Vagina (tissue), 2 donors: ENCODE measurements at places on chromosomes 7 and 10. TPM values are rescaled to one million over a fixed set of nuclear protein-coding genes. Genes with fewer than 3 reads are reported as not detected.

GRCh38 chr10:62307635-62308034 is 39.0 kb upstream of the RTKN2 start:
- no peak for DNase-seq
- no peaks in the 10 kb centered on the region for H3K4me1 ChIP-seq
- no peak overlapping the region for H3K4me3 ChIP-seq
- H3K27me3 ChIP-seq: no peaks in the 10 kb centered on the region
- H3K27ac ChIP-seq: no peak overlapping the region

- H3K27me3 ChIP-seq: no peaks in the 10 kb centered on the region
- H3K36me3 ChIP-seq: peaks cover 8% of the 10 kb centered on the region
- H3K4me1 ChIP-seq: peaks cover 48% of the 10 kb centered on the region
- H3K27ac ChIP-seq: peak overlapping the region; percentile 75
- H3K4me3 ChIP-seq: no peak overlapping the region
These were observed 24.5 kb upstream of the SVIL start for GRCh38 chr10:29658984-29659965.

- no peak overlapping the region for H3K4me3 ChIP-seq
- H3K4me1 ChIP-seq: no peaks in the 10 kb centered on the region
- no peak overlapping the region for H3K27ac ChIP-seq
- peaks cover 9% of the 10 kb centered on the region for H3K36me3 ChIP-seq
- DNase-seq: no peak
- no peaks in the 10 kb centered on the region for H3K27me3 ChIP-seq
These were observed 40.2 kb downstream of the PDSS1 start for GRCh38 chr10:26737730-26738129.

DNA sequence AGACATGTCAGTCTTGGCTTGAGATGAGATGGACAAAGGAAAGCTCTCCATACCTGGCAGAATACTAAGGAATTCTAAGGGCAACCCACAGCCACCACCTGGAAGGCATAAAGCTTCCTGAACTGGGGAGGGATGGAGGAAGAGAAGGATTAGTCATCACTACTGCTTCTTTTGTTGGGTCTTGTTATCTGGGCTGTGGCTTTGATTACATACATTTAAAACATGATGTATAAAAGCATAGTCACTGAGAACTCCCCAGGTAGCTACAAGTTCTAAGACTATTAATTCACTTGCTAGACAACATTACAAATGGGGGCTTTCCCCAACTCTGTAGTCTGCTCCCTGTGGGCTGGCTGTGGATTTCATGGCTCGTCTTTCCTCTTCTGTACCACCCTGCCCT is 58.2 kb downstream of the RBM33 start:
- H3K4me3 ChIP-seq: no peak overlapping the region
- no peak overlapping the region for H3K27ac ChIP-seq
- no peak for DNase-seq
- H3K36me3 ChIP-seq: no peaks in the 10 kb centered on the region
- no peaks in the 10 kb centered on the region for H3K4me1 ChIP-seq

- H3K4me1 ChIP-seq: peaks cover 17% of the 10 kb centered on the region
- no peaks in the 10 kb centered on the region for H3K27me3 ChIP-seq
- no peak overlapping the region for H3K4me3 ChIP-seq
- no peak overlapping the region for H3K27ac ChIP-seq
- no peak for DNase-seq
These were observed 280.0 kb downstream of the ELFN1 start for GRCh38 chr7:1950066-1950451.

GRCh38 chr10:77120666-77121376 is 516.8 kb downstream of the KCNMA1 start:
- no peaks in the 10 kb centered on the region for H3K36me3 ChIP-seq
- no peak overlapping the region for H3K4me3 ChIP-seq
- H3K27me3 ChIP-seq: no peaks in the 10 kb centered on the region
- peaks cover 5% of the 10 kb centered on the region for H3K4me1 ChIP-seq
- DNase-seq: no peak

GRCh38 chr7:42674541-42674940 is 237.3 kb downstream of the C7orf25 start:
- no peaks in the 10 kb centered on the region for H3K27me3 ChIP-seq
- H3K4me3 ChIP-seq: no peak overlapping the region
- H3K27ac ChIP-seq: no peak overlapping the region
- H3K4me1 ChIP-seq: peaks cover 24% of the 10 kb centered on the region

The KIF20B gene
- total RNA-seq: 2.5 TPM

The SPDYE6 gene
- not detected for total RNA-seq

GRCh38 chr7:143512488-143513340 is 35.0 kb downstream of the TAS2R41 start:
- no peak for DNase-seq
- H3K4me3 ChIP-seq: no peak overlapping the region
- H3K27me3 ChIP-seq: no peaks in the 10 kb centered on the region
- H3K27ac ChIP-seq: no peak overlapping the region

DNA sequence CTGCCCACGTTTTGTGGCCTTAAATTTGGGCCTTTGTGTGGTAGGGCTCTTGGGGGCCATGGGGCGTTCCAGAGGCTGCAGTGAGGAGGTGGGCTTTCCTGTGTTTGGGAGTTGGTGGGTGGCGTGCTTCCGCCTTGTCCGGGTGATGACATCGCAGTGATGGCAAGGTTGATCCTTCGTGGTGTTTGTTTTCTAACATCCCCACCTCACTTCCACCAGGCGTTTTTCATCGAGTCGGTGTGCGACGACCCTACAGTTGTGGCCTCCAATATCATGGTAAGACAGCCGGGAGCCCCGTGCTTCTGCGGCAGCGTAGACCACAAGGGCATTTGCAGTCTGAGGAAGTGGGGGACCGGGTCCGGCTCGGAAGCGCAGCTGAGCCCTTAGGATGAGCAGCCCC is 14.2 kb downstream of the PFKFB3 start:
- H3K27ac ChIP-seq: no peak overlapping the region
- DNase-seq: no peak
- H3K4me3 ChIP-seq: no peak overlapping the region
- peaks cover 80% of the 10 kb centered on the region for H3K36me3 ChIP-seq
- H3K27me3 ChIP-seq: no peaks in the 10 kb centered on the region
- H3K4me1 ChIP-seq: peaks cover 14% of the 10 kb centered on the region

DNA sequence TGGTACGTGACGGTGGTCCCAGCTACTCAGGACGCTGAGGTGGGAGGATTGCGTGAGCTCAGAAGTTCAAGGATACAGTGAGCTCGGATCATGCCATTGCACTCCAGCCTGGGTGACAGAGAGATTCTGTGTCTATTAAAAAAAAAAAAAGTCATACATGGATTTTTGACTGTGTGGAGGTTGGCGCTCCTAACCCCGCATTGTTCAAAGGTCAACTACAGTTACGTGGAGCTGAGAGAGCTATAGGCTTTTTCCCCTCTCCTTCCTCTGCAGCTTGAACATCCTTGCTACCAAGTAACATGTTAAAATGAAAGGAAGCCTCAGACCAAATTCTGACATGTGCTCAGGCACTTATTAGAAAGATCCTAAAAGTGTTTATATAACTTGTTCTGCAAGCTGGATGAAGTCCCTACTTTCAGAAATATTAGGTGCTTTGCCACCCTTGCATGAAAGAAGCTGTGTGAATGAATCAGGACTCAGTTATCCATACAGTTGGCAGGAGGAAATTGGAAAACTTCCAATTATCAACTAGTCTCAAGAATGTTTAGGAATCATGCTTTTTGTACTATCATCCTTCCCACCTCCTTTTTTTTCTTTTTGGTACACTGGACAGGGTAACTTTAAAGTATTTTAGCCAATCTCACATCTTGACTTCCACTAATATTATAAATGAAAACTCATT is 12.5 kb upstream of the ST7 start:
- no peak for DNase-seq
- no peaks in the 10 kb centered on the region for H3K27me3 ChIP-seq
- H3K4me1 ChIP-seq: no peaks in the 10 kb centered on the region
- no peak overlapping the region for H3K27ac ChIP-seq

GRCh38 chr10:17237915-17238444 is 9.9 kb downstream of the VIM start:
- no peaks in the 10 kb centered on the region for H3K27me3 ChIP-seq
- no peak overlapping the region for H3K4me3 ChIP-seq
- no peak for DNase-seq
- H3K4me1 ChIP-seq: peaks cover 33% of the 10 kb centered on the region
- peaks cover 3% of the 10 kb centered on the region for H3K36me3 ChIP-seq

The DKK1 gene
- 14.0 TPM for total RNA-seq

The SPAG6 gene
- not detected for total RNA-seq

DNA sequence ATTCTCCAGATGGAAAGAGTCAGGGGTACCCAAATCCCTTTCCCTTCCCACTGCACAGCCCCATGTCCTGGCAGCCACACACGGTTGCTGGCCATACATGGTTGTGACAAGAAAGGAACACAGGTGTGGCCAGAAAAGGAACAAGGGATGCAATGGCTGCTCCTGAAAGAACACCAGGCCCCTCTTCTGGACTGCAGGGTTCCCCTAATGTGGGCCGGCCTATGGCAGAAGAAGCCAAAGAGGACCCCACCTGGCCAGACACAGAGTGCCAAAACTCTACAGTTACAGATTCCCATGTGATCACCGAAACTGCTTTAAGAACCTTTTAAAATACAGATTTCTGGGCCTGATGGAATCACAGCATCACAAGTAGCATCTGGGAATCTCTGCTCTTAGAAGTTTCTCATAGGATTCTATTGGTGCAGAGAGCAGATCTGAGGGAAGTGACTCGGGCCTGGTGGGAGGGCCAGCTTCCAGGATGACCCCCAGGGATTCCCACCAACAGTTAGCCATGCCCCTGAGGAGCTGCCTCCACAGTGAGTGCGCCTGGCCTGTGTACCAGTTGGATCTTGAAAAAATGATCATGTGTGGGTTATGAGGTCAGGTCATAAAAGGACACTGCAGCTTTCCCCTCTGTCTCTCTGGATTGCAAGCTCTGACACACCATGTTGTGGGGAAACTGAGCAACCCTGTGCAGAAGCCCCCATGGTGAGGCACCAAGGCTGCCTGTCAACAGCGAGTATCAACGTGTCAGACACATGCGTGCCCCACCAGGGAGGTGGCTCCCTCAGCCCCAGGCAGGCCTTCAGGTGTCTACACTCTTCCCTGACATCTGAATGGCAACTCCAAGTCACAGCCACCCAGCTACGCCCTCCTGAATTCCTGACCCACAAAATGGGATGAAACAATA is 89.6 kb upstream of the LANCL2 start:
- no peaks in the 10 kb centered on the region for H3K27me3 ChIP-seq
- no peak overlapping the region for H3K27ac ChIP-seq
- H3K4me3 ChIP-seq: no peak overlapping the region
- no peak for DNase-seq
- no peaks in the 10 kb centered on the region for H3K4me1 ChIP-seq

The LRRN3 gene
- 0.98 TPM for total RNA-seq

- H3K27ac ChIP-seq: no peak overlapping the region
- H3K36me3 ChIP-seq: no peaks in the 10 kb centered on the region
- DNase-seq: no peak
- H3K4me3 ChIP-seq: no peak overlapping the region
- H3K4me1 ChIP-seq: no peaks in the 10 kb centered on the region
- H3K27me3 ChIP-seq: no peaks in the 10 kb centered on the region
These were observed 23.5 kb downstream of the MAT1A start for GRCh38 chr10:80265740-80266512.

The SLC13A4 gene
- total RNA-seq: not detected

GRCh38 chr7:31358467-31358866 is 17.9 kb upstream of the NEUROD6 start:
- no peaks in the 10 kb centered on the region for H3K27me3 ChIP-seq
- no peak overlapping the region for H3K4me3 ChIP-seq
- DNase-seq: no peak
- H3K27ac ChIP-seq: no peak overlapping the region
- H3K4me1 ChIP-seq: no peaks in the 10 kb centered on the region

The COL26A1 gene
- total RNA-seq: not detected

The ZNF804B gene
- not detected for total RNA-seq

The ENKUR gene
- total RNA-seq: not detected

GRCh38 chr10:117541909-117542705 is 439 bp upstream of the EMX2 start:
- peaks cover 19% of the 10 kb centered on the region for H3K27me3 ChIP-seq
- DNase-seq: no peak
- H3K4me1 ChIP-seq: peaks cover 51% of the 10 kb centered on the region

DNA sequence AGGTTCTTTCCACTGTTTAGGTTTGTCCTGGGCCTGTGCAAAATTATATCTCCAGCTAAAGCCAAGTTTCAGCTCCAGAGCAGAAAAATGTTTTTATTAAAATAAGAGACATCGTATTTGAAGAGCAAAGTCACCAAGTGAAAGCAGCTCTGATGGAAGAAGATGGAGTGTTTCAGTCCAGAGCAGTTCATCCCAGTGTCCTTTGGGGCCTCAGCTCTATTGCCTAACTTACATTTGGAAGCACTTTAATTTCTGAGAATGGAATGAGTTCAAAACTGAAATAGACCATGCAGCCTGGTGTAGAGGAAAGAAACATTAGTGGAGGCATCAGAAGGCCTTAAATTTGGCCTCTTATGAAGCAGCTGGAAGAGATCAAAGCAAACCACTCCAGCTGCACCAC is 545.2 kb downstream of the SORCS1 start:
- H3K27me3 ChIP-seq: no peaks in the 10 kb centered on the region
- DNase-seq: no peak
- no peak overlapping the region for H3K4me3 ChIP-seq
- no peaks in the 10 kb centered on the region for H3K36me3 ChIP-seq

DNA sequence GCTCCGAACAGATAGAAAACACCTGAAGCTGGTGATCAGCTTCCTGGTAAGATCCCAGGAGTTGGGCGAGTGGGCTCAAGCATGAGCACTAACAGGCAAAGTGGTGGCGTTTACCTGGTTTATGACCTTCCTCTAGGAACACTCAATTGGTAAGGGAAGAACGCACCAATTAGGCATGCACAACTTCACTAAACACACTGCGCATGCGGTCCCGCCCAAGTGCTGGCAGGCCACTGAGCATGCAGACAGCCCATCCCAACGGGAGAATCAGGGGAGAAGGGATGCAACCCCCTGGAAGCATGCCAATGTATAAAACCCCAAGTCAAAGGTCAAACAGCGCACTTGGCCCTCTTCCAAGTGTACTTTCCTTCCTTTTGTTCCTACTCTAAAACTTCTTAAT is 70.4 kb downstream of the LYZL2 start:
- H3K27ac ChIP-seq: no peak overlapping the region
- no peaks in the 10 kb centered on the region for H3K27me3 ChIP-seq
- H3K4me3 ChIP-seq: no peak overlapping the region
- no peak for DNase-seq
- H3K4me1 ChIP-seq: peaks cover 3% of the 10 kb centered on the region
- no peaks in the 10 kb centered on the region for H3K36me3 ChIP-seq

The OPALIN gene
- total RNA-seq: not detected

DNA sequence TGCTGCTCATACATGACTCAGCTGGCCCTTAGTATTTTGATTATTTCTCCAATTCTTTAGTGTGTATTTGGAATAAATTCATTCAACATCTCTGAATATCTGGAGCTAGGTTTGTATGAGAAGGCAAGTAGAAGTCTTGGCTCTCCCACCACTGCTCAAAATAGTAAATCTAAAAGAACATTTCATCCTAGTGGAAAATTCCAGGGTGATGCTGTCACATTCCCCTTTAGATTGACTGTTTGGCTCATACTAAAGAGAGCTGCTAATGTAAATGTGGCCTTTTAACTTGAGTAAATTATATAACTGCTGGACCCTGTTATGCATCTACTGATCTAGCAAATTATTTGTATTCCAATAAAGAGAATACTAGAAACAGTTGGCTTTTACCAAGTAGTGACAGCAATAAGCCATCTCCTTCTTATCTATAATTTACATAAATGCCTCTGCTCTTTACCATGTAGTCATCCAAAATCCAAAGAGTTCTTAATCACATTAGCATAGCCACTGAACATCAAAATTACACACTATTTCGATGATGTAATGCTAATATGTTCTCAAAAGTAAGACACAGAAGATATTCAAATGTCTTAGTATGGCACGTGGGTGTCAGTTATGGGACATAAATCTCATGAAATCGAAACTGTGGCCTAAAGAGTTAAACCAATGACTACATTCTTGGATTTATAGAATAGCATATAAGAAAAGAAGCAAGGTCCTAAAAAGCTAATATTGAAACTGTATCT is 86.9 kb upstream of the KCND2 start:
- H3K36me3 ChIP-seq: no peaks in the 10 kb centered on the region
- no peaks in the 10 kb centered on the region for H3K4me1 ChIP-seq
- H3K4me3 ChIP-seq: no peak overlapping the region
- no peak overlapping the region for H3K27ac ChIP-seq
